ENCODE measurements at places on chromosomes 11 and 22.

GRCh38 chr11:95703049-95703448 is 86.5 kb downstream of the FAM76B start:
- no peak for DNase-seq

DNA sequence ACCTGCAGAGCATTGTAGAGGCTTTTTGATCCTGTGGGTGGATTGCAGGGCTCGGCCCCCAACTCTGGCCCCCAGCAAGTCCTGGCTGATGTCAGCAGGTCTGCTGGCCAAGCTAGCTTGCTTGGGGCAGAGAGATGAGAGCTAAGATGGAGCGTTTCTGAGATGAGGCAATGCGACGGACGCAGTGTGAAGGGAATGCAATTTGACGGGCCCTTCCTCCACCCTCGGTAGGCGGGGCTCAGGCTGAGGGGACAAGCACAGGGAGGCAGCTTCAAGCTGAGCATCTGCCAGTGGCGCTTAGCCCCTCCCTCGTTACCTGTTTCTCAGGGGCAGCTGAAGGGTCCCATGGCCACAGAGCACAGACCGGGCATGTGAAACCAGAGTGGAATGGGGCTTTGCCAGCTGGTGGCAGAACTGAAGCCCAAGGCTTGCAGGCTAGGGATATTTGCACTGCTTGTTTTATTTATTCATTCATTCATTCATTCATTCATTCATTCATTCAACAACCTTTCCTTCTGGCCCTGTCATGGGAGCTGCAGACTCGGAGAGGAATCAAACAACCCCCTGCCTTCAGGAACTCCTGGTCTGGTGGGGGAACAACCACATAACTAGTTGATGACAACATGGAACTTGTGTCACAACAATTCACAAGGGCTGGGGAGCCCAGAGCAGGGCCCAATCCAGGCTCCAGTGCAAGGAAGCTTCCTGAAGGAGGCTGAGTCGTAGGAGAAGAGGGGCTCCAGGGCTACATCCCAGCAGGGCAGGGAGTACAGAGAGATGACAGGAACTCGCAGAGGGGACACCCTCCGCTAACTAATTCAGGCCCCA is 66.8 kb downstream of the THAP12 start:
- no peak for DNase-seq

DNA sequence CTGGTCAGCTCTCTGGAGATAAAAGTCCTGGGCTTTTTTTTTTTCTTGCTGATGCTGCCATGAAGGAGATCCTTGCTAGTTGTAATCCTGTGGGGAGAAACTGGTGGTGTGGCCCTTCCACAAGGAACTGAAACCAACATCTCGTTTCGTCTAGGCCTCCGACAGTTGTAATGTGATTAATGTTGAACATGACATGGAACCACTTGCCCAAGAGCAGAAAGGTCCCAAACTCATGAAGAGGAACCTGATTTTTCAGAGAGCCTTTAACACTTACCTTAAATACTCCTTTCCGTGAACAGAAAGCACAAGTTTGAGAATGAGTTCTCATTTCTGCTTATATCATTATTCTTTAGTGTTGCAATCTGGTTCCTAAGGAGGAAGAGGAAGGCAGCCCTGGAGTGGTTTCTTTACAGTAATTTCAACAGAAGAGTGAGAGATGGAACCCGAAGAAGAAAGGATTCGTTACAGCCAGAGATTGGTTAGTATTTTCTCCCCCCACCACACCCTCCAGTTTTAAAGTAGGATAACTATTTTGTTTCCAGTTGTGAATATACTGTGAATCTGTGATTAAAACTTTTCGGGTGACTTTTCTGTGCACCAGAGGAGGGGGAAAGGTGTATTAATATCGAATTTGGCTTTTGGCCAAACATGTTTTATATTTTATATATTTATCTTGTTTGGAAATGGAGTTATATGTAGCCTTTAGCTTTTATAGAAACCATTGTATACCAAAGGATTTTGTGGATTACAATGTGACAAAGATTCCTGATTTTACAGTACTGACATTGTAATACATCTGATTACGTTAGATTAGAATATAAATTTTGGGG is 2.0 kb downstream of the KDM2A start:
- DNase-seq: peak; percentile 45

GRCh38 chr11:29022676-29023075 is 914.5 kb downstream of the METTL15 start:
- DNase-seq: no peak

DNA sequence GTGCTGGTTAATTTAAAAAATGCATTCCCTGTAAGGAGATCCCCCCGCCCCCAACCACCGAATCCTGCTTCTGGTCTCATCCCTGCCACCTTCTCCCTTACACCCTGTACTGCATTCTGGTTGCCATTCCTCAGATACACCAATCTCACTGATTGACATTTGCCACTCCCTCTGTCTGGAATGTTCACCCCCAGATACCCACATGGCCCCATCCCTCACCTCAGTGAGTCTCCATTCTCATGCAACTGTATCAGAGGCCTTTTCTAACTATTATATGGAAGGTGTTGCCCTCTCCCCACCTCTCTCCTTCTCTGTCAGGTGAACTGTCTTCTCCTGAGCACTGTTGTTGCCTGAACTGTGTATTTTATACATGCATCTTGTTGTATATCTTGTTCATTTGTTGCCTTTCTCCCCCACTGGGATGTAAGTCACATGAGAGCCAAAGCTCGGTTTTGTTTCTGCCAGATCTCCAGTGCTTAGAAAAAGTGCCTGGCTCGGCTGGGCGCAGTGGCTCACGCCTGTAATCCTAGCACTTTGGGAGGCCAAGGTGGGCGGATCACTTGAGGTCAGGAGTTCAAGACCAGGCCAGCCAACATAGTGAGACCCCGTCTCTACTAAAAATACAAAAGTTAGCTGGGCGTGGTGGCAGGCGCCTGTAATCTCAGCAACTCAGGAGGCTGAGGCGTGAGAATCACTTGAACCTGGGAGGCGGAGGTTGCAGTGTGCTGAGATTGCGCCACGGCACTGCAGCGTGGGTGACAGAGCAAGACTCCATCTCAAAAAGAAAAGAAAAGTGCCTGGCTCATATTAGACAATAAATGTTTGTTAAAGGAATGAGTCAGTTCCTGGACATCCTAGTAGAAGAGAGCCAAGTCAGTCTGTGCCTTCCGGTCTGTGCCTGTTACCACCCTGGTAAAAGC is 61.0 kb downstream of the TNRC6B start:
- peak; percentile 74 for DNase-seq

- DNase-seq: no peak
Observed at GRCh38 chr11:3086114-3086513, 28.9 kb upstream of the CARS1 start.

- no peak for DNase-seq
Observed at GRCh38 chr11:59181746-59182456, 10.0 kb downstream of the DTX4 start.

GRCh38 chr22:46076651-46077339 is 73.5 kb upstream of the PPARA start:
- peak; percentile 37 for DNase-seq

GRCh38 chr11:45843158-45843924 is 3.9 kb upstream of the CRY2 start:
- DNase-seq: peak; percentile 83

GRCh38 chr11:101129203-101129943 is at the start of gene PGR:
Gene PGR, minus strand, starts transcription at chr11:101129813. Its CDS starts 743 bp downstream, at chr11:101129070.
- no peak for DNase-seq

GRCh38 chr11:9259981-9260837 is 4.9 kb downstream of the DENND5A start:
- DNase-seq: no peak

DNA sequence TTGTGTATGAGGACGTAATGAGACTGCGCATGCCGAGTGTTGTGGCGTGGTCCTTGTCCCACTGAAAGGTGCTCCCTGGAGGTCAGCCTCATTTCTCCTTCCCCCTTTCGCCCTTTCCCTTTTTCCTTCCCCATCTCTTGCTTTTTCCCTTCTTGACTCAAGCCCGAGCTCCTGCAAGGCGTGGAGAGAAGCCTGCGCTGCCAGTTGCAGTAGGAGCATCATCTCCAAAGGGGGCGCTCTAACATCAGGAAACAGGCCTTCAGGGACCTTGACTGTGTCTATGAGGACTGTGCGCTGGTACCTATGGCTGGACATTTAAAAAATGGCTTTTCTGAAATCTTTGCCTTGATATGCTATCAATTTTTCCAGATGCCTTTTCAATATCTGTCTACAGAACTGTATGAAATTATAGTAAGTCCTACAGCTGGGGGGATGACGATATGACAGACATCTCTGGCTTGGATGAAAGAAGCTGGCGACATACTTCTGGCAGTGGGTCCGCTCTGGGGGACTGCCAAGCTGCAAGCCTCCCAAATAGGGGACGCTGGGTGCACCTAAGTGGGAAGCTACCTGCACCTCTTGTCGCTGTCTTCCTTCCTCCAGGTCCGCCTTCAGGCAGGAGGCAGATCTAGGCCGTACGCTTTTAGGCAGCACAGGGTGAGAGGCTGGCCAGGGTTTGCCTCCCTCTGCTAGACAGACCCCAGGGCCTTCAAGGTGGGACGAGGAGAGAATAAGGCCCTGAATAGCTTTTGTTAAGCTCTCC is 96.5 kb downstream of the NXPE2 start:
- peak; percentile 46 for DNase-seq

DNA sequence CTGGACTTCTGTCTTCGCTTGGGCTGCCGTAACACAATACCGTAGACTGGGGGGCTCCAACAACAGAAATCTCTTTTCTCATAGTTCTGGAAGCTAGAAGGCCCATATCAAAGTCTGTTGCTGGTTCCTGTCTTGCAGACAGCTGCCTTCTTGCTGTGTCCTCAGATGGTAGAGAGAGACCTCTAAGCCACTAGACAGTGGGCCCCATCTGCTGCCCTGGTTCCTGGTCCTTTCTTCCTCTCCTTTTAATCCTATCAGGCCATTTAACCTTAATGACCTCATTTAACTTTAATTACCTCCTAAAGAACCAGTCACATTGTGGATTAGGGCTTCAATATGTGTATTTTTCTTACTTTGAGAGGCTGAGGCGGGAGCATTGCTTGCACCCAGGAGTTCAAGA is 9.4 kb downstream of the CEP164 start:
- no peak for DNase-seq

DNA sequence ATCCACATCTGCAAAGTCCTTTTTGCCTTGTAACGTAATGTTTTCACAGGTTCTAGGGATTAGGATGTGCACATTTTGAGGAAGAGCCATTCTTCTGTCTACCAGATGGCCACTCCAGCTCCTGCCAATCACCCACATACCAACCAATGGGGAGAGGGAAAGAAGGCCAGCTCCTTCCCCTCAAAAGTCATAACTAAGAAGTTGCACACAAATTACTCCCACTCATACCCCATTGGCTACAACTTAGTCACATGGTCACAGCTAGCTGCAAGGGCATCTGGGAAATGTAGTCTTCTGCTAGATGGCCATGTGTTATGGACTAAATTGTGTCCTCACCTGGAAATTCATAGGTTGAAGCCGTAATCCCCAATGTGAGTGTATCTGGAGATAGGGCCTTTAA is 15.4 kb upstream of the MYOD1 start:
- peak; percentile 42 for DNase-seq

DNA sequence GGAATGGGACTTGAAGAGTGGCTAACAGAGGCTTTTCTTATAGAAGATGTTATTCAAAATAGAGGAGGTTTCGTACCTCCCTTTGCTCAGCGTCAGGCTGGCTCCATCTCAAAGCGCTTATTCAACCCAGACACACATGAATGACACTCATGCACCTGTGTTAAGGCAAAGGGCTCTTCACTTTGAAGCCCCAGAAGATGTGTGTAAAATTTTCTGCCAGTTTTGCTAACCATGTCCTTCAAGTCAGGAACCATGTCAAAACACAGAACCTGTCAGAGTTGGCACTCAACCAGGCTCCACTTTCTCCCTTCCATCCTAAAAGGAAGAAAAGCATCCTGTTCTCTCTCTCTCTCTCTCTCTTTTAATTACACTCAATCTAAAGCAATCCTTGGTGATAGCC is 352.8 kb upstream of the NARS2 start:
- DNase-seq: no peak

DNA sequence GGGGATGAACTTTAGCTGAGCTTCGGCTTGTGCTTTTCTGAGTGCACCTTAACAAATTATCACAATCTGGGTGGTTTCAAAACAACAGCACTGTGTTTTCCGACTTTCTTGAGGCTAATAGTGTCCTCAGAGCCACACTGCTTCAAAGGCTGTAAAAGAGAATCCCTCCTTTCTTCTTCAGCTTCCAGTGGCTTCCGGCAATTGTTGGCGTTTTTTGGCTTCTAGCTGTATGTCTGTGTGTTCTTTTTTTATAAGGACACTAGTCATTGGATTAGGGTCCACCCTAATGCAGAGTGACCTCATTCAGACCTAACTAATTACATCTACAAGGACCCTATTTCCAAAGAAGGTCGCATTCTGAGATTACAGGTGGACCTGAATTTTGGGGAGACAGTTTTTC is 30.6 kb downstream of the KIAA1671 start:
- no peak for DNase-seq

DNA sequence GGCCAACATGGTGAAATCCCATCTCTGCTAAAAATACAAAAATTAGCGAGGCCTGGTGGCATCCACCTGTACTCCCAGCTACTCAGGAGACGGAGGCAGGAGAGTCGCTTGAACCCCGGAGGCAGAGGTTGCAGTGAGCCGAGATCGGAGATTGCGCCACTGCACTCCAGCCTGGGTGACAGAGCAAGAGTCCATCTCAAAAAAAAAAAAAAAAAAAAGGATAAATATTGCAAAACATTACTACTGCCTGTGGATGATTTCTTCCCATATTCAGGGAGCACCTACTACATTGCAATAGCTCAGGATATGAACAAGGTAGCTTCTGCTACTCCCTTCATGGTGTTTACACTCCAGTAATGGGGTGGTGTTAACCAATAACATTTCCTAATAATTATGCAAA is 980.6 kb downstream of the NTM start:
- no peak for DNase-seq

DNA sequence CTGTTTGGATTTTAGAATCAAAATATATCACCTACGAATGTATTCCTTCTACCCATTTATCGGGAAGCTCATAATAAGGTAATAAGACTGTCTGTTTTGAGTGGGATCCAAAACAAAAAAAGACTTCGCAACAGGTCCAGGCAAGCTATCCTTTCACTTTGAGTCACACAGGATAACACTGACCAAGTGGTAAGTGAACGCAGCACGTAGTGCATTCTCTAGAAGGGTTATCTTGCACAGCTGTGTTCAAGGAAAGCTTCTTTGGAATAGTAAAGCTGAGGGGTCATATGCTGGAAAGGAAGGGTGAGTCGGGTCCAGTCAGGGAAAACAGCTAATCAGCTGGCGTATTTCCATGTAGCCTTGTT is 22.3 kb upstream of the NRGN start:
- DNase-seq: peak; percentile 59

- DNase-seq: peak; percentile 10
Observed at GRCh38 chr11:43723617-43724016, 43.1 kb downstream of the HSD17B12 start.

DNA sequence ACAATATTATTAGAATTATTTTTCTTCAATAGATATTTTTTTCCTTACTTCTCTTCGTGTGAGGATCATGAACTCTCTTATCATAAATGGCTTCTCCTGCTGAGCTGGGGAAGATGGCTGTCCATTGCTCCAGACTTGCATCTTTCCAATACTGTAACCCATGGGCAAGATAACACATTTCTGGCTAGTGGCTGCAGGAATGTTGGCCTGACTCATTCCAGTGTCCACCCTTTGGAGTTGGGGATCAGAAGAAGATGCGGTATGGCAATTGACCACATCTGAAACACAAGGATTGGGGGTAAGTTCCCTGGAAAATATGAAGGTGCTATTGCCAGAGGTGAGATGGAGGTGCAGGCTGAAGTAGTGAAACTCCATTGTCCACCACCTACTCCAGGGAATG is 92.8 kb downstream of the FAR1 start:
- DNase-seq: peak; percentile 22

GRCh38 chr22:48438800-48439559 is 1388.7 kb downstream of the BRD1 start:
- DNase-seq: no peak

GRCh38 chr11:15665368-15665871 is 550.7 kb downstream of the INSC start:
- DNase-seq: peak; percentile 72

Data from IMR-90 (cell line).